ENCODE measurements at places on chromosomes 5 and 9.

- DNase-seq: peak; percentile 46
Measured at GRCh38 chr9:126690431-126691051, 76.8 kb downstream of the LMX1B start.

DNA sequence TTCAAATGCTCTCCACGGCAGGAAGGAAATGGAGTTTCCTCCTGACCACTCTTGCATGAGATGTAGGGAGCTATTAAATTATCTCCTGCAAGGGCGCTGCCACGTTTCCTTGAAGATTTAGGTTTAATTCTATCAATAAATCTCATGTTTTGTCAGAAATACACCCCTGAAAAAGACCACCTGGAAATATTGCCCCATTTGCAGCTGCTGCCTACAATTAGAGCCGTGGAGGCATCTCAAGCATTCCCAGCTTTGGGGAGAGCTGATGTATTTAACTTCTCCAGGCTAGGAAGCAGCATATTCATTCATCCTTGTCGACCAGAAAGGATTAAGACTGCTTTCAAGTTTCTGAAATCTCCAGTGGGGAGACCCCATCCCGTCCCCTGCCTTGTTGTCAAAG is 40.5 kb downstream of the CCNJL start:
- DNase-seq: no peak

DNA sequence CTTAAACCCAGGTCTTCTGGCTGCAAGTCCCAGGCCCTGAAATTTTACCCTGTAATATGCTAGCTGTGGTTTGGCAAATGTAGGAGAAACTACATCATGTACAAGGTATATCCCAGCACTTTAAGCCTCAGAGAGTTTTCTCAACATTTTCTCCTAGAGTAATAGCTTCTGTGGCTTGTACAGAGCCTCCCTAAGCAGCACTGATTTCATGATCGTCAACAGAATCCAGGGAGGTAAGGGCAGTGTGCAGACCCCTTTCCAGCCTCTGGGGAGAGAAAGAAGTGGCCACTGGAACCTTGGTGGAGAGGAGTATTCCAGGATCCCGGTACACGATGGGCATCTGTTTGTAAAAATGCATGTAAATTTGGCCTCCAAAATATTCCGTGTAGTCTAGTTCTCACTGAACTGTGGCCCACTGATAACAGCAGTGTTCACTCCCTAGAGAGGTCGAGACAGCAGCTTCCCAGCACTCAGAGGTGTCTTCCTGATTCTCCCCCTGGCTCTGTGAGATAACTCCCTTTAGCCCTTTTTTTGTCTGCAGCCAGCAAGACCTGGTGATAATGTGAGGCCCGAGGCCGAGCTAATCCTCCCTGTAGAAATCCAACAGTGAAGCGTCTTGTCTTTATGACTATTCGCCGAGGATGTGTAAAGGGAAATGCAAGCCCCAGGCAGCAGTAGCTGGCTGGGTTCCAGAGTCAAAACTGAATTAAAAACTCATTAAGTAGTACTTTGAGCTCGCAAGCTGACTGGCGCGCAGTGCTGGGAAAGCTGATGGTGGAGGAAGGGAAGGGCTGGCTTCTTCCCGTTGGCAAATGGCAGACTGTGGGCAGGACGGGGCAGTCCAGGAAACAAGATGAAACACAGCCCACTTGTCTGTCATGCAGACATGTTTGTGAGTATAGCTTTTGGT is 59.0 kb downstream of the MAP1B start:
- DNase-seq: peak; percentile 92

DNA sequence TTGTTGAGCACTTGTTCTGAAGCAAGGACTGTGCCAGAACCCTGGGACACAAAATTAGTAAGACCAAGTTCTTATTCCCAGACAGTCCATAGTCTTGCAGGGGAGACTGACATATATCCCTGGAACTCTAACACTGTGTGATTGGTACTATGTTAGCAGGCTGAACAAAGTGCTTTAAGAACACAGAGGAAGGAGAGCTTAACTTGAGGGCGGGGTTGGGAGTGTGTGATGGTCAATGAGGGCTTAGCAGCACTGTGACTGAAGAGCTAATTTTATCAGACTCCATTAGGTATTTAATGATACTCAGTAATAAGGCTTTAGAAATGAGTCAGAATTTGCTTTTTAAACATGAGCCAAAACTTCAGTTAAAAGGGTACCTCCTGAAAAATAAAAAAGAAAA is 14.9 kb upstream of the SPATA24 start:
- no peak for DNase-seq

DNA sequence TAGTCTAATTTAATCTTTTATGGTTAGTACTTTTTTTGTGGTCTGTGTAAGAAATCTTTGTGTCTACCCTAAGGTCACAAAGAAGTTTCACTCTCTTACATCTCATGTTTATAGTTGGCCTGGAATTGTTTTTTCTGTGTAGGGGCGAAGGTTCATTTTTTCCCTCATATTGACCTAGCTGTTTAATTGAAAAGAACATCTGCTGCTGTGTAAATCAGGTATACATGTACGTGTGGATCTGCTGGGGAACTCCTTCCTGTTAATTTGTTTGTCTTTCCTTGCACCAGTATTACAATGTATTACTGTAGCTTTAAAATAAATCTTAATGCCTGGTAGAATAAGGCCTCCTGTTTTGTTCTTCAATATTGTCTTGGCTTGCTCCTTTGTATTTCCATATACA is 37.8 kb downstream of the EXOSC2 start:
- no peak for DNase-seq

DNA sequence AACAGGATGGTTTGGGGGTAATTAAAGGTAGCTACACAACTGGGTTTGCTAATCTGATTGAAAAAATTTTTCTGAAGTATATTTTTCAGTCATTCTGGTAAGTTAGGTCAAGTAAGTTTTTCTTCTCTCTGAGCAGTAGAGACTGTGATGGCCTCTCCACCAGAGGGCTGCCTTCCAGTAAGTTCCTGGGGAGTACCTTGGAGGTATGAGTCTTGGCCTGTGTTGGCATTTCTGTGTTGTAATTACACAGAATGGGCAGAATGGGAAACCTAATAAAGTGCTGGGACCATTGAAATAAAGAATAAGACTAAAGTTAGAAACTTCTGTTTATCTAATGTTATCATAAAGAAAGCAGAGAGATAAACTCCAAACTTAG is 430.8 kb downstream of the ARHGEF28 start:
- DNase-seq: peak; percentile 52

DNA sequence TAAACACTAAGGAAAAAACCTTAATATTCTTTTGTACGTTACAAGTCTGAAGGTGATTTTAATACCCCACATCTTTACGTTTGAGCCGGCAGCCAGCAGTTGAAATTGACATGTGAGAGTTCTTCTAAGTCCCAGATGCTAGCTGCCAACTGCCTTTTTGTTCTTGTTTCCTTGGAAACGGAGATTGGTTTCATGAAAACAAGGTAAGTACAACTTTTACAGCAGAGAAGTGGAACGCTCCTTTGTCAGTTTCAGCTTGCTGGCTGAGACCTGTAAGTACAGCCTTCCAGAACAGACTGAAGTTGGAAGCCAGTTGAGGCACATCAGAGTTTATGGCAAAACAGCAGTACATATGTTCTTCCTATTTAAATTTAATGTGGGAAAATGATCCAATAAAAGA is 1018.4 kb upstream of the ARRDC3 start:
- DNase-seq: peak; percentile 87

GRCh38 chr5:129113867-129114266 is 19.3 kb downstream of the ISOC1 start:
- DNase-seq: no peak

DNA sequence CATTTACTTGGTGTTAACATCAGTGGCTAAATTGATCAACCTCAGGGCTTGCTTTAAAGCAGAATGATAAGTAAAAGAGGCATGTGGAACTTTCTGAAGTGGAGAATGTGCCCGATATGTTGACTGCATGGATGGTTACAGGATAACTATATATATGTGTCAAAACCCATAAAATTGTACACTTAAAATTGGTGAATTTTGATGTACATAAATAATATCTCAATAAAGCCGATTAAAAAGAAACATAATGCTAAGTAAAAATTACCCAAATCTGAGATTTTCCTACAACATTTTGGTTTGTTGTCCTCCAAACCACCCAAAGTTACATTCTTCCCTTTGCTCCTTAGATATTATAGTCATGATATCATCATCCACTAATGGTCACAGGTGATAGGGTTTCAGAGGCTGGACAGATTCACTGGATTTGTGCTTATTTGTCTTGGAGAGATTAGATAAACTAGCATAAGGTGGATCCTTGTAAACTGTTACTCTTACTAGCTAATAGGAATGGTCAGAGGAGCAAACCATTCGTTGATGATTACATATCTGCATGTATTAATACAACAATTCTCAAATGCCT is 119.7 kb upstream of the RPS23 start:
- DNase-seq: no peak

GRCh38 chr5:170097934-170098333 is 7.8 kb upstream of the FOXI1 start:
- no peak for DNase-seq

DNA sequence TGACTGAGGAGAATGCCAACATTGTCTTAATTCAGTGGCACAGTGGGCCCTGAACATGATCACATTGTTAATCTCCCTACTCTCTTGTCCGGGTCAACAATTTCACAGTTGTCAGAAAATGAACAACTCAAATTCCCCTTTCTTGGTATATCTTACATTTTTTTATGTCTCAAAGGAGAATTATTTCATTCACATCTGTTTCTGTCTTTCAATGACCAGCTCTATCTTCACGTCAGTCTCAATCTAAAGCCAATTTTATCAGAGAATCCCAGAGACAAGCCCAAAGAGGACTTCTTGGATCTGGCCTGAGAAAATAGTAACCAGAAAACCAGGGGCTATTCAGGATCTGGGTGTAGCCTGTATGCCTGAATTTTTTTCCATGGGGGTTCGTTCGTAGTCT is 477.5 kb downstream of the PDE4D start:
- DNase-seq: no peak

DNA sequence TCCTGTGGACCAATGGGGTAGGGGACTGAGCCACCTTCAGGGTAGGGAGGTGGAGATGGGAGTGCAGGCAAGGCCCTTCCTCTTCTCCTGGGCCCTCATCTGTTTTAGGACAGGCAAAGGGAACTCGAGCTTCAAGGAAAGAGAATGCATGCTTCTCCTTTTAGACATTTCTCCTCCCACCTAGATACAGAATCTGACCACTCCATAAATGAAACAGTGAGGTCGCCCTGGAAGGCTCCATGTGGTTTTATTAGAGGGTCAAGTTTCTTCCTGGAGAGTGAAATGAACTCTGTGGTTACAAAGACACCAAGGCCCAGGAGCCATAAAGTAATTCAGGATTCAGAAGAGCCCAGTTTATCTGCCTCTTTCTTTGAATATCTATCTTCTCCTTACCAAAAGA is 14.9 kb downstream of the LHFPL2 start:
- DNase-seq: no peak

GRCh38 chr5:172145870-172146747 is 41.9 kb downstream of the STK10 start:
- peak; percentile 17 for DNase-seq

GRCh38 chr5:68134033-68134668 is 81.4 kb upstream of the PIK3R1 start:
- DNase-seq: no peak
